ENCODE measurements at places on chromosomes 5 and 9.

DNA sequence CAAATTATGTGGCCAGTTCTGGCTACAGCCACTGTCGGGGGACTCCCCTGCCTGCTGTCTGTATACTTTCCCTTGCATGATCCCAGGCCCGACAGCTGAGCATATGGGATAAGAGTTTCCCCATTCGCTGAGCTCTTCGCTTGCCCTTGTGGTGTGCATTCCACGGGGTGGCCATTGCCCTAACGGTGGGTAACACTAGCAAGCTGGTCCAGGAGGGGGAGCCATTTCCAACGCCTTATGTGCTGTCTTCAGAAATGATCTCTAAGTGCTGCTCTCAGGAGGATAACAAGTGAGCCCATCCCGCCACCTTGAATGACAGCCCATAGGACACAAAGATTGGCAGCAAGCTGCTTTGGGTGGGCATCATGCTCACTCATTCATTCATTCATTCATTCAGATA lies 190.9 kb downstream of the FSTL4 start:
- peak; percentile 18 for DNase-seq

DNA sequence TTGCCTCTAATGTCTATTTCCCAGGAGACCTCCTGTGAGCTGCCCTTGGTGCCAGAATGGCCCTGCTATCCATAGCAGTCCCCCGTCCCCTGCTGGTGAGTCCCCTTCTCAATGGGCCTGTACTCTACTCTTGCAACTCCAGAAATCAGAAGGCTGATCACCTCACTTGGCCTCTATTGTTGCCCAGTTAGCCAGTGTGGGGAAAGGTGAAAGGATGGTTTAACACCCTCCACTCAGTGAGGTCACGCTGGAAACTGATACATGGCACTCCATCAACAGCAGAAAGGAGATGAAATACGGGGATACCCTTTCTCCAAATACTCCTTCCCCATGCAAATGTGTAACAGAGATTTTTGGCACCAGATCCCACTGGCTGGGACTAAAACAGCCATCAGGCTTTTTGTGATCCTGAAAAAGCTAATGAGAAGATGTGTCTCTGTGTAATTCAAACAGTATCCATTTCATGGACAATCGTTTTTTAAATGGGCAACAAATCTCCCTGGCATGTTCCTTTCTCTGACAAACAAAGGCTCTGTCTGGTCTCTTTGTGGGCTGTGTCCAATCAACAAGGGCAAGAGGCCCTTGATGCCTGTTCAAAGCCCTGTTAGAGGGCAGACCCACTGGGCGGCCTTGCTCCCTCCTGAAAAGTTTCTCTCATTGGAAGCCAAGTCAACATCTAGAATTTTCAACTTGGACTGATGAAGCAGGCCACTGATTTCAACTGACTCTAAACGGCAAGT lies 343.7 kb downstream of the SPOCK1 start:
- DNase-seq = no peak

DNA sequence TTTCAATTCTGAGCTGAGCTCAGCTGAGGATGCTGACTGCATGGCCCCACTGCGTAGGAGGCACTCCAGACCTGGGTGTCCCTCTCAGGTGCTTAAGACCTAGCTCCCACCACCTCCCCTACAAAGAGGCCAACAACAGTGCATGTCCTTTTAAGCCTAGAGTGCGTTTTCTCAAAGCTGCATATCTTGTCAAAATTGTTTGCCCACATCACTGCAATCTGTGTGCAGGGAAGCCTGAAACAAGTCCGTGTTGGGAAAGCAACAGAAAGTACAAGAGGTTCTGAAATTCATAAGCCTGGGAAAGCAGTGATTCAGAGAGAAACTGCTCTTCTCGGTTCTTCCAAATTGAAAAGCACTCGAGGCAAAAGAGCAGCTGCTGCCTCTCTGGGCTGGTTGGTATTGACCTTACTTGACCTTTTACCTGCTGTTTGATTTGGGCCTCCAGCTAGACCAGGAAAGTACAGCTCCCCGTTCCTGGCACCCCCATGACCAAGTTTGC lies 238.4 kb downstream of the NR2F1-AS1 start:
- no peak for DNase-seq

- peak; percentile 65 for DNase-seq
Measured at GRCh38 chr5:128469912-128470311, 68.1 kb downstream of the FBN2 start.

GRCh38 chr9:70901746-70902145 lies 219.7 kb downstream of the TRPM3 start:
- no peak for DNase-seq

GRCh38 chr5:66718374-66719002 lies 122.3 kb downstream of the MAST4 start:
- DNase-seq = no peak

DNA sequence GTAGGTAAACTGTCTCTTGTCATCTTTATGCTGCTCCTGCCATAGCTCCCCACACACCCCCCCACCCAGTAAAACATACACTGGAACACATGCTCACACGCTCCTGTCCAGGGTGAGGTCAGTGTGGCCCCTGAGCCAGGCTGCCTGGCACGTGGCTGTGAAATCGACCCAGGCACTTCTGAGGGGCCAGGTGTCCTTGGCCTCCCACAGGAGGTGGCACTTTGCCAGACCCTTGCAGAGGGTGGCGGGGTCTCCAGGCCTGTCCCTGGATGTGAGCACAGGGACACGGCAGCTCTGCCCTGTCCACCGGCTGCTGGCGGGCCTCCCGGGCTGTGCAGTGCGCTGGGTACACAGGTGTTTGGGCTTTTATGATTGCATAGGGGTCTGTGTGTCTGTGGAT lies 10.0 kb upstream of the CRB2 start:
- DNase-seq = no peak

GRCh38 chr9:87798261-87798833 lies 72.4 kb downstream of the CTSL start:
- DNase-seq = no peak

- no peak for DNase-seq
Measured at GRCh38 chr9:131886826-131887225, 146.9 kb upstream of the RAPGEF1 start.

- no peak for DNase-seq
Measured at GRCh38 chr9:134983074-134983473, 65.4 kb upstream of the FCN1 start.

DNA sequence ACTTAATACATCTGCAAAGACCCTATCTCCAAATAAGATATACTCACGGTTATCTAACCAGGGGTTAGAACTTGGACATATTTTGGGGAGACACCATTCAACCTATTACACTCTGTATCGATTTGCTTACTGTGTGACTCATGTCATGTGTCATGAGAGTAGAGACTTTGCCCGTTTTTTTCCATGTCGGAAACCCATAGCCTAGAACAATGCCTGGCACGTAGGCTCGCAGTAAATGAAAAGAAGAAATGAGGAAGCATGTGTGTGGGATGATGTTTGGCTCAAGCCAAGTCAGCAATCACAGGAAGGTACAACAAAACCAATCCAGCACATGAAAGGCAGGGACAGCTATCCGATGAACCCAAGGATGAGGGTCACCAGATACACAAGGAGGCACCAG lies 94.6 kb upstream of the DNAH5 start:
- DNase-seq = peak; percentile 66

- DNase-seq = no peak
Measured at GRCh38 chr5:21644032-21644431, 1209.1 kb downstream of the CDH12 start.

DNA sequence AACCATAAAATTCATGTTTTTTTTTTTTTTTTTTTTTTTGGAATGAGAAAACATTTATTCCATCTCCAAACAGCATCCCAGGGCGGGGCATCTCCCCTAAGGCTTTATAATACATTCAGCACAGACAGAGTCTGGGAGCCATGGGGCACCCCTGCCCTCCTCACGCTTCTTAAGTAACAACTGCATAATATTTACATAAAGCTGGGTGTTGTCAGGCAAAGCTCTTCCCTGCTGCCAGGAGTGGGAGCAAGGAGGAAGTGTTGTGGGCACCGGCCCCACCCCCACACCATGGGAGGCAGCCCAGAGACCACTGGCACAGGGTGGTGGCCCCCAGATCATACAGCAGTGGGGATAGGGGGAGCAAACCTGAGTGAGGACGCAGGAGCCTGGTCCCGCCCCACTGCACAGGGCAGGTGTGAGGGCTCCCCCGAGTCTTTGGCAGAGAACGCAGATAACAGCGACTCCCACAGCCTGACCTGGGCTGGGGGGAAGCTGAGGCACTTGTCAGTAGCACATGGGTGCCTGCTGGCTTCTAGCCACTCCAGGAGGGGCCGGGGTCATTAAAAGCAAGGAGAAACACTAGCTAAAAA lies 86.1 kb upstream of the CEP78 start:
- DNase-seq = no peak

- DNase-seq = peak; percentile 23
Measured at GRCh38 chr5:97044052-97044451, 98.4 kb downstream of the LIX1 start.

DNA sequence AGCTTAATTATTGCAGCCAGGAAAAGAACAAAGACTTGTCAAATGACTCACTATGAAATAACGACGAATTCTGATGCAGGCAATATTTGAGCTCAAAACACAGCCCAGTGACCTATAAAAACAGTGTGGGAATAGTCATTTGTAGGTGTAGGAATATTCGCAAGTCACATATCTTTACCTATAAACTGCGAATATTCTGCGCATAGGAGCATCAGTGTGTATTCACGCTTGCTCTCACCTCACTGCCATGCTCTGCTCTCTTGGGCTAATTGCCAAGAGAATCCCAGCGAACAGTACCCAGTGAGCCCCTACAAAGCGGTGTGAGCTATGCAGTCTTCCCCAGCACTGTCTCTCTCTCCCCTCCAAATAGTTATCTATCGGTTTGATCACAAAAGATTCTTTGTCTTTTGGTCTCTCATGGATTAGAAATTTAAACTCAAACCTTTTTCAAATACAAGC lies 74.2 kb downstream of the ST8SIA4 start:
- no peak for DNase-seq

DNA sequence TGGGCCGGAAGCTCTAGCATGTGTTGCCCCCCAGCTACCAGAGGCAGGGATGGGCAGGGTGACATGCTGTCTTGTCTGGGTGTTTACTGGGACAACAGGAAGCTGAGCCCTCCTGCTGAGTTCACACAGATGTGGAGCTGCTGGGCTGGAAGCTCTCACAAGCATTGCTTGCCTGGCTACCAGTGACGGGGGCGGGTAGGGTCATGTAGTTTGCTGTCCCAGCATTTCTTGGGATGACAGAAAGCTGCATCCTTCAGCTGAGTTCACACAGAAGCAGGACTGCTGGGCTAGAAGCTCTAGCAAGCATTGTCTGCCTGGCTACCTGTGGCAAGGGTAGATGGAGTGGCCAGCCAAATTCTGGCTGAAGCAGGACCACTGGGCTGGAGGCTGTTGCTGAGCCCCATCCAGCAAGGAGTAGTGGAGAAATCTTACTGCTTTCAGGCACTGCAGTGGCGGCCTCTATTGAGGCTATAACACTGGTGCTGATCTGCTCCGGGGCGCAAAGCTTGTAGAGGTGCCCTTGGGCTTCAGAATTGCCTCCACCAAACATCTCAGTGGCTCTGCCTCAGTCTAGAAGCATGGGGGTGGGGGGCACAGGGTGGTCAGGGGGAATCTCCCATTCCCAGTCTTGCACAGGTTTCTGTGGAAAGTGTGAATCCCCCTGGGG lies 25.1 kb downstream of the POLK start:
- peak; percentile 14 for DNase-seq

DNA sequence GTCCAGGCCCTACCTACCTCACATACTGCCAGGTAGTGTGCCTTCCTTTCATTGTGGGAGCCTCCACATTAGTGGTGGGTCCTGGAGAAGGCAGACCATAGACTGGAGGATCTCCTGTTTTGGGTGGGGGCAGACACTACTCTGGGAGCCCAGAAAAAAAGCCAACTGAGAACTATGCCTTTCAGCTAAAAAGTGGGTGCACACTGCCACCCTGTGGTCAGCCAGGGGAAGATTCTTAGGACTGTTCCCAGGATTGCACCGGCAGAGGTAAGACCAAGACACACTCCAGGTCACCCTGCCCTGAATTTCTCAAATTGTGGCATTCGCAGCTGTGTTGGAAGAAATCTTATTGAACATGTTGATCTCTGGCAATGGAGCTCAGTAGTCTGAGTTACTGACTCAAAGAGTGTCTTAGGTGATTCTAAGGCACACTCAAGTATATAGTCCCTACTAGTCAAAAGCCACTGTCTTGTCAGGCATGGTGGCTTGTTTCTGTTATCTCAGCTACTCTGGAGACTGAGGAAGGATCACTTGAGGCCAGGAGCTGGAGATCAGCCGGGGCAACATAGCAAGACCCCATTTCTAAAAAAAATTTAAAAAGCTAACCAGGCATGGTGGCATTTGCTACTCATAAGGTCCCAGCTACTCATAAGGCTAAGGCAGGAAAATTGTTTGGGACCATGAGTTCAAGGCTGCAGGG lies 3.6 kb downstream of the SIGMAR1 start:
- DNase-seq = peak; percentile 68

- no peak for DNase-seq
Measured at GRCh38 chr5:77633207-77633675, 5.3 kb downstream of the OTP start.

- DNase-seq = peak; percentile 83
Measured at GRCh38 chr9:109910671-109911518, 130.9 kb downstream of the PALM2AKAP2 start.

- no peak for DNase-seq
Measured at GRCh38 chr5:157926977-157927376, 68.0 kb upstream of the CLINT1 start.

GRCh38 chr9:36803961-36804360 lies 230.1 kb downstream of the PAX5 start:
- DNase-seq = no peak

GRCh38 chr5:123696921-123697341 lies 185.0 kb downstream of the CSNK1G3 start:
- DNase-seq = peak; percentile 41

DNA sequence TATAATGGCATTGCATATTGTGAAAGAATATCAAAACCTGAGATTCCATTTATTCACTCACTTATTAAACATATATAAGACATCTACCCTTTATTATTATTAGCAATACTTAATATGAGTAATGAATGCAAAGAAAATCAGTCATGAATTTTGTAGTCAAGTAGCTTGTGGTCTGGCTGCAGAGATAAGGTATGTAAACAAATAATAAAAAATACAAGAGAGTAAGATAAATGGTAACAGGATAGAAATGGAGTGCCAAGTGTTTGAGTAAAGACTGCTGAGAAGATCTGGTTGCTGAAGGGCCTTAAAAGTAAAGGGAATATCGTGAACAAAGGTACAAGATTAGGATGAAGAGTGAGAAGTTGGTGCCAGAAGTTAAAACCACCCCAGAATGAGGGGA lies 18.4 kb downstream of the TRIM32 start:
- DNase-seq = no peak

GRCh38 chr9:96383165-96383942 lies at the start of gene SLC35D2:
TSS of gene SLC35D2 (minus strand) at chr9:96383711. CDS start at chr9:96383634, 77 bp downstream.
- DNase-seq = peak; percentile 76

DNA sequence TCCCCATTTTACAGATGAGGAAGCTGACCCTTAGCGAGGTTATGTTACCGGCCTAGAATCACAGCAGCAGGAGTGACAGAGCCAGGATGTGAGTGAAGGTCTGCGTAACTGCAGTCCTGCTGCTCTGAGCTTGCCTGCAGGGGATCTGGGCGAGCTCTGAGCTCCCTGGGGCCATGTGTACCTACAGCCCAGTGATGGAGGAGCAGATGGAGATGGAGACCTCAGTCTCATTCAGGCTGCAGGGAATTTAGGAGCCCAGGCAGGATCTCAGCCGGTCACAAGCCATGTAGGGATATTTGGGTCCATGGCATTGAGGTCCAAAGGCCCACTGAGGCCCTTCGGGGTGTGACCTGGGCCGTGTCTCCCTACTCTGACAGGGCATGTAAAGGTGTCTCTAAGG lies 170.6 kb downstream of the CACNA1B start:
- no peak for DNase-seq
